Activated T-cell treated with anti-CD3 and anti-CD28 coated beads, Interleukin-2, amount 50 U/mL, for 4 hours (primary cell): ENCODE measurements at places on chromosomes 2 and 18. TPM values are rescaled to one million over a fixed set of nuclear protein-coding genes. Genes with fewer than 3 reads are reported as not detected.

CCDC85A gene
- not detected for total RNA-seq

DUSP2 gene
- 365 TPM for total RNA-seq

EIPR1 gene
- total RNA-seq: 37.2 TPM

C1GALT1C1L gene
- 0.34 TPM for total RNA-seq

PFN4 gene
- total RNA-seq: not detected
